Dermis microvascular lymphatic vessel endothelial cell (primary cell): ENCODE measurements at places on chromosomes 1 and 21. TPM values are rescaled to one million over a fixed set of nuclear protein-coding genes. Genes with fewer than 3 reads are reported as not detected.

Gene SLC44A3
- total RNA-seq: 1.3 and 4.7 TPM in 2 replicates

GRCh38 chr1:199152676-199153075 lies 513.8 kb downstream of the PTPRC start:
- no peak for DNase-seq

- DNase-seq: no peak
These were observed 4.8 kb downstream of the RUNX3 start for GRCh38 chr1:24925082-24925779.

DNA sequence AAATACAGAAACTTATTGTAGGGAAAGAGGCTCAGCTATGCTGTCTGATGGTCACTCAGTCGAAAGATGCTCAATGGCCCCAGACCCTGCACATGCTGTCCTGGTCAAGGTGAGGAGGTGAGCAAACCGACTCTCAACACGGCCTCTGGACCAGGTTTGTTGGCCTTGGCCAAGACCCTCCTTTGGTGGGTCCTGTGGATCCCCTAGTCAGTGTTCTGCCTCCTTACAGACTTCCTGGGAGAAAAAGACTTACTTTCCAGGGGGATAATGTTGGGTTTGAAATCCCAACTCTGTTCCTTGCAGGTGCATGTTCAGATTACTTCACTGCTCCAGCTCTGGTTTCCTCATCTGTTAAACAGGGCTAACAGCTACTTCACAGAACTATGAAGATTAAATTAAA lies 53.8 kb downstream of the FAM78B start:
- DNase-seq: no peak

Gene CFAP107
- not detected in 2 replicates for total RNA-seq
